ENCODE measurements at places on chromosomes 4 and X.

- DNase-seq, result no peak
- no peak overlapping the region for H3K27ac ChIP-seq
- no peaks in the 10 kb centered on the region for H3K4me1 ChIP-seq
- H3K27me3 ChIP-seq, result no peaks in the 10 kb centered on the region
Observed at GRCh38 chrX:111182997-111183396, 87.0 kb downstream of the PAK3 start.

DNA sequence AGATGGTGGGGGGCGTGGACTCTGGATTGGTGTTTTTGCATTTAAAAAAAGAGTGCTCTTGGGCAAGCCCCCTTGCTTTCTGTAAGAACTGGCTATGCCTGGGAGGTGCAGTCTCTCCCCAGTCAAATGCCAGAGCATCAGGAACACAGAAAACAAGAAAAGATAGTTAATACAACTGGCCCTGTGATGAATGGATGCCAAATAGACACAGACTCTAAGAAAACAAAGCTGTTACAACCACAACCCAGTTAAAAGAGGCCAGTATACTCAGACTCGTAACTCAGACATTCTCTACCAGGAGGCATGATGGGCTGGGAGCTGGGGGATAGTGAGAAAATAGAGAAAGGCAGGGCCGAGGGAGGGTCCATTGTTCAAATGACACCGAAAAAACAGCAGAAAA lies 32.5 kb upstream of the C1QTNF7 start:
- no peaks in the 10 kb centered on the region for H3K27me3 ChIP-seq
- DNase-seq, result no peak
- no peak overlapping the region for H3K27ac ChIP-seq

GRCh38 chrX:28835991-28836390 lies 248.7 kb downstream of the IL1RAPL1 start:
- no peak overlapping the region for H3K27ac ChIP-seq
- no peak for DNase-seq
- no peaks in the 10 kb centered on the region for H3K4me1 ChIP-seq
- H3K27me3 ChIP-seq, result no peaks in the 10 kb centered on the region
- H3K4me3 ChIP-seq, result no peak overlapping the region

DNA sequence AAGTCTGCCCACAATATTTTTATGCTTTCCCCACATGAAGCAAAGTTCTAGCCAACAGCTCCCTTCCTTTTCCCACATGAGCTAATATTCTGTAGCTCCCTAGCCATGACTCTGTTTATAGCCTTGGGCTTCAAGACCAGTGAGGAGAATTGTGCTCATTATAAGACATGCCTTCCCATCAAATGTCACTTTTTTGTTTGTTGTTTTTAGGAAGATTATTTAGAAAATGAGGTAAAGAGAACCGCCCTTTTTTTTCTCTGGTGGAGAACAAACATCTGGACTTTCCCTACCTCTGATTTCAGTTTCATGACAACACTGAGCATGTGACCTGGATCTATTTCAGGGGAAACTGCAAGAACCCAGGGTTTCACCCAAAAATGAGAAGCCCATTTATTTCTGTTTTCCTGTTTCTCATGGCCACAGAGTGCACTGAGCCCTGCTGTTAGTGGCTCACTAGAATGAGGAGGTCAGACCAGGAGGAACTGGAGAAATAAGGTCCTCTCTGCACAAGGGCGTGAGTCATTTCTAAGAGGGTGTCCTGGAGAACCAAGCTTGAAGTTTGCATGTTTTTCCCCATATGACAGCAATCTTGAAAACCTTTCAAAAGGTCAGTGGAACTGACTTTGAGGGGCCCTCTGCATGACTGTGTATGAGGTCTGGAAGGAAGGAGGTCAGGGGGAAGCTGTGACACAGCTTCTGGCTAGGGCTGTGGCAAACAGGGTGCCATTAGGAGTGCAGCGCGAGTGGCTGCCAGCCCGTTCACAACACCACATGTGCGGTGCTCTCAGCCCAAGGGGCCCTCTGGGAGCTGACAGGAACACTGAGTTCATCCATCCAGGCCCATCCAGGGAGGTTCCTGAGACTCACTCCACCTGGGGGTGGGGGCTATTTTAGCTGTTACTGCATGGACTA lies 55.2 kb downstream of the CHST7 start:
- DNase-seq, result no peak
- peak overlapping the region; percentile 66 for H3K27ac ChIP-seq
- no peaks in the 10 kb centered on the region for H3K27me3 ChIP-seq
- no peaks in the 10 kb centered on the region for H3K4me1 ChIP-seq
- no peak overlapping the region for H3K4me3 ChIP-seq
- H3K36me3 ChIP-seq, result no peaks in the 10 kb centered on the region

DNA sequence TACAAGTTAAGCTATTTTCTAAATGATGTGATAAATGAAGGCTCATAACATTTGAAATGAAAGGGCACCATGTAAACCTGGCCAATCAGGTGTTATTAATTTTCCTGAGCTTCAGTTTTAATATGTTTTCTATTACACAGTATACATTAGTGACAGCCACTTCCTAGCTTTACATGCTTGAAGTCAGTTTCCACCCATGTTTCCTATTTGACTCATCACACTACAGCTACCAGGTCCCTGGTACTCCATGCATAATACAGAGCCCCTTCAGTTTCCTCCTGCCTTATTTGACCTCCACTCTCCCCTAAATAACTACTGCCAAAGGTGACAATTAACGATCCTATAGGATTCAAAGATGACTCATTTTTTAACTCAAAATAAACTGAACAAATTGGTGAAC lies 18.3 kb downstream of the ZNF518B start:
- H3K27me3 ChIP-seq, result no peaks in the 10 kb centered on the region
- H3K4me1 ChIP-seq, result no peaks in the 10 kb centered on the region
- no peak for DNase-seq
- no peaks in the 10 kb centered on the region for H3K36me3 ChIP-seq

DNA sequence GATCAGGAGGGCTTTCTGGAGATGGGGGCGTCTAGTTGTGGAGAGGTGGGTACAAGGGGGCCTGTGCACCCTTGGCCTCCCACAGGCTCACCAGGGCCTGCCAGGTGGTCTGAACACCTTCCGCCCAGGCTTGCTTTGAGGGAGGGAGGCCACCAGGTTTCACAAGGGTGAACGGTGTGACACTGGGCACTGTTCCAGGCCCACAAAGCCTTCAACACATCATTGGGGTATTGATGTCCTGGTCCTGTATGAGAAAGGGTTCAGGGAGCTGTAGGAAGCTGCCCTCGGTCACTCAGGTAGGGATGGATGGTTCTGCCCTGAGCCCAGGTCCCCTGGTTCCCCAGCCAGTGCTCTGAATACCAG lies 6.0 kb downstream of the HTRA3 start:
- H3K27ac ChIP-seq, result peak overlapping the region; percentile 47
- no peak overlapping the region for H3K4me3 ChIP-seq
- no peaks in the 10 kb centered on the region for H3K36me3 ChIP-seq
- peaks cover 4% of the 10 kb centered on the region for H3K27me3 ChIP-seq

DNA sequence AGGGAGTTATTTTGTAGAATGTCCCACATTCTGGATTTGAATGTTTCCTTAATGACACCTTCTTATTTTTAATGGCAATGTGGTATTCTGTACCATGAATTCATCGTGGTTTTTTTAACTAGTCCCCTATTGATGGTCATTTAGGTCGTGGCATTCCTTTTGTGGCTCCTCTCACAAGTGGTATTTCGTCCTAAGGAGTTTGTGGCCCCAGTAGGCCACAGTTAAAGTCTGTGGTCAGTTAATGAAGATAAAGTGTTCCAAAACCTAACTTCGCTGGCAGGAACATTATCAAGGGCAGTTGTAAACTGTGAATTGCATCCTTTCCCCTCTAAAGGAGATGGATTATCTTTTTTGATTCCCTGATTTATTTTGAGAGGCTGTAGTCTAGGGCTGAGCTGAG lies 133.2 kb downstream of the TMEM164 start:
- no peaks in the 10 kb centered on the region for H3K36me3 ChIP-seq
- no peak overlapping the region for H3K27ac ChIP-seq
- H3K4me3 ChIP-seq, result no peak overlapping the region
- H3K4me1 ChIP-seq, result no peaks in the 10 kb centered on the region

- peaks cover 30% of the 10 kb centered on the region for H3K4me1 ChIP-seq
- no peaks in the 10 kb centered on the region for H3K27me3 ChIP-seq
- DNase-seq, result no peak
- H3K27ac ChIP-seq, result no peak overlapping the region
Observed at GRCh38 chr4:98515470-98515809, 143.0 kb downstream of the TSPAN5 start.

DNA sequence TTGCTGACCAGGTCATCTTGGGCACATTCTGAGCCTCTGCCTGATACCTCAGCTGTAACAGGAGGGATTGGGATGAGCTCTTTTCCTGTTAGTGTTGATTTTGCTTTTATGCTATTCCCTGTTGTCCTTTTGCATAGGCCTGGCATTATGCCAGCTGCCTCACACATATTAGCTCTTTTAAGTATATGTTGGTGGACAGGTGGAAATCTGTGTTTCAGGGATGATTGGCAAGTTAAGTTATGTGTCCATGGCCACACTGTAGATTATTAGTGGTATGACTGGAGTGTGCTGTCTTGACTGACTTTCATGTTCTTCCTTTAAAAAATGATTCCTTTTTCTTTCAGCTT lies 28.9 kb downstream of the NSD2 start:
- H3K27me3 ChIP-seq, result no peaks in the 10 kb centered on the region
- no peak overlapping the region for H3K4me3 ChIP-seq
- H3K27ac ChIP-seq, result no peak overlapping the region
- peaks cover 8% of the 10 kb centered on the region for H3K4me1 ChIP-seq
- peaks cover 10% of the 10 kb centered on the region for H3K36me3 ChIP-seq

DNA sequence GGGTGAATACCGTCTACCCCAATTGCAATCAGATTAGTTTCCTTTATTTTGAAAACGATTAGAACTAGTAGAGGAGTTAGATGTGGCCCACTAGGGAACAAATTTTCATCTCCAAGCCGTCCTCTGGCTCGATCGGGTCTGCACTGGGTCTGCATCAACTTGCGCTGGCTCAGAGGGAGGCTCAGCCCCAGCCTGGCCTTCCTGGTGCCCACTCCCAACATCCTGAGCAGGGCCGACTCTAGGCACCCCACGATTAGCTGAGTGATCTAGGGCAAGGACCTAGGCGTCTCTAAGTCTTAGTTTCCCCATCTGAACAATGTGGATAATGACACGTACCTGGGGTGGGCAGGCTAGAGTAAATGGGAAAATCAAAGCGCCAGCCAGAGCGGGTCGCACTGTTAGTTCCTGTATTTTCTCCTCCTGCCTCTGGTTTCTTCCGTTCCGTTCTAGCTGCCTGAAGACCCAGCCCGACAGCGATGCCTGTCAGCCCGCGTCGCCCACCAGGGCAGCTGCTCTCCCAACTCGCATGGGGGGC lies 7.7 kb upstream of the HAND2 start:
- no peaks in the 10 kb centered on the region for H3K36me3 ChIP-seq
- H3K4me3 ChIP-seq, result peak overlapping the region; percentile 31
- peaks cover 9% of the 10 kb centered on the region for H3K27me3 ChIP-seq
- DNase-seq, result no peak

- H3K36me3 ChIP-seq, result no peaks in the 10 kb centered on the region
- H3K27me3 ChIP-seq, result no peaks in the 10 kb centered on the region
- no peak overlapping the region for H3K4me3 ChIP-seq
- H3K4me1 ChIP-seq, result no peaks in the 10 kb centered on the region
Observed at GRCh38 chr4:5338531-5338930, 287.3 kb downstream of the STK32B start.

DNA sequence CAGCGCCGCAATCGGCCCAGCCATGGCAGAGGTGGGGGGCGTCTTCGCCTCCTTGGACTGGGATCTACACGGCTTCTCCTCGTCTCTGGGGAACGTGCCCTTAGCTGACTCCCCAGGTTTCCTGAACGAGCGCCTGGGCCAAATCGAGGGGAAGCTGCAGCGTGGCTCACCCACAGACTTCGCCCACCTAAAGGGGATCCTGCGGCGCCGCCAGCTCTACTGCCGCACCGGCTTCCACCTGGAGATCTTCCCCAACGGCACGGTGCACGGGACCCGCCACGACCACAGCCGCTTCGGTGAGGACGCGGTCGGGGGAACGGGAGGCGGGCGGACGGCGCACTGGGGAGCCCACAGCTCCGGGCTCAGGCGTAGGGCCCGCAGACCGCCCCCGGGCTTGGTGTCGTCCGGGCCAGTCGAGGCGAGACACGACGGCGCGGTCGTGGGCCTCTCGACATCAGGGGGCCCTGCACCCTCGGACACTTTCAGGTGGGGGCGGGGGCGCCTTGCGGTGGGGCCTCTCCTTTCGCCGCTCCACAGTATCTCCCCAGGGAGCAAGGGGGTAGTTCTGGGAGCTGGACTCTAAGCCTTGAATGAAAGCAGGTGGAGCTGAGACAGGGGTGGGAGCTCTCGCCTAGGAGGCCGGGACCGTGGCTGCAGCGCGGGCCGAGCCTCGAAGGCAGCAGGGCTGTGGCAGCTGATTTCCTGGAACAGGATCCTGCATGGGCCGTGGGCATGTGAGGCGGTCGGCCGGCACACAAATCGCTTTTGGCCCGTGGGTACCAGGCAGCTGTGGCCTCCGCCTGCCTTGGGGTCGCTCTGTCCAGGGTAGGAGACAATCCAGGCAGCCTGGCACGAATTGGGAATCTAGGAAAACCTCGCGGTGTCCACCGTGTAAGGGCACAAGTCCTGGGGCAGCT lies 722 bp downstream of the FGF16 start:
- no peak overlapping the region for H3K4me3 ChIP-seq
- H3K27me3 ChIP-seq, result no peaks in the 10 kb centered on the region
- no peak for DNase-seq
- no peaks in the 10 kb centered on the region for H3K36me3 ChIP-seq
- H3K27ac ChIP-seq, result no peak overlapping the region
- H3K4me1 ChIP-seq, result peaks cover 21% of the 10 kb centered on the region
